ENCODE measurements at places on chromosomes 3 and 15. TPM values are rescaled to one million over a fixed set of nuclear protein-coding genes. Genes with fewer than 3 reads are reported as not detected.

DNA sequence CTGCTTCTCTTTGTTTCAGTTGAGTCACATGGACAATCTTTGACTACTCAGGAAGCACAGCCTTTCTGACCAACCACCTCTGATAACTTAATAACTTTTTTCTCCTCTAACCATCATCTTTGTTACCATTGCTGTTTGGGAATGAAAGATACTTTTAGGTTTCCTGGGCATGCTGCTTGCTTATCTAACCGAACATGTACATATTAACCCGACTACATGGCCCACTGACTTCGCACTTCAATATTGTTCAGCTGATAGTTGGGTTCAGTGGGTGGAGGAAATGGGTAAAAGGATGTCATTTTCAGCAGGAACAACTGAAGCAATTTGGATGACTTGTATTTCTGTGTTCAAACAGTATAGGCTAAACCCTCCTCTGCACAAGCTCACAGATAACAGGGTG lies 214.3 kb downstream of the SQOR start:
- no peak for DNase-seq

DNA sequence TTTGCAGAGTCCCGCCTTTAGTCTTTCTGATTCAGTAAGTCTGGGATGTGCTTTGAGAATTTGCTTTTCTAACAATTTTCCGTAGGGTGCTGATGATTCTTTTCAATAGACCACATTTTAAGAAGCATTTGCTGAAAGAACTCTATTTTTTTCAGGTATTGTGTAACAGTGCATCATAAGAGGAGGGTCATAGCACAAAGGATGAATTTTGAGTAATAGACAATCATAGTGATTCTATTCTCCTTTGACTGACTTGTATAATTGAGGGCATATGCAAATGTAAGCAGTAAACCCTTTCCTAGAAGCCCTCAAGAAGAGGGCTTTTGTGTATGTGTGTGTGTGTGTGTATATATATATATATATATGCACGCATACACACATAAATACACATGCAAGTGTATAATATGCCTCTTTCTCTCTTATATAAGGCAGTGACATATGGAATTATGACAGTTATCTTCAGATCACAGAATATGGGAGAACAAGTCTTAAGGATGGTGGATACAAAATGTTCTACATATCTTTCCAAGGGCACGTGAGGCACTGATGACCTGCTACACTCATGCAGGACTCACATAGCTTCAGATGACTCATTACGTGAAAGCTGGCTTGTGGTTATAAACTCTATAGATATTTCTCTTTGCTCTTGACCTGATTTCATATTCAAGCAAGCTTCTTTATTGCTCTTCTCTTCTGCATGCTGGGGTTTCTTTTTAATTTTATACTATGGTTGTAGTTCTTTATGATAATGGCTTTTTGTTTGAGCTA lies 6.5 kb upstream of the PLSCR1 start:
- peak; percentile 26 for DNase-seq

Gene GOLGA6B
- 0.10 TPM for total RNA-seq

DNA sequence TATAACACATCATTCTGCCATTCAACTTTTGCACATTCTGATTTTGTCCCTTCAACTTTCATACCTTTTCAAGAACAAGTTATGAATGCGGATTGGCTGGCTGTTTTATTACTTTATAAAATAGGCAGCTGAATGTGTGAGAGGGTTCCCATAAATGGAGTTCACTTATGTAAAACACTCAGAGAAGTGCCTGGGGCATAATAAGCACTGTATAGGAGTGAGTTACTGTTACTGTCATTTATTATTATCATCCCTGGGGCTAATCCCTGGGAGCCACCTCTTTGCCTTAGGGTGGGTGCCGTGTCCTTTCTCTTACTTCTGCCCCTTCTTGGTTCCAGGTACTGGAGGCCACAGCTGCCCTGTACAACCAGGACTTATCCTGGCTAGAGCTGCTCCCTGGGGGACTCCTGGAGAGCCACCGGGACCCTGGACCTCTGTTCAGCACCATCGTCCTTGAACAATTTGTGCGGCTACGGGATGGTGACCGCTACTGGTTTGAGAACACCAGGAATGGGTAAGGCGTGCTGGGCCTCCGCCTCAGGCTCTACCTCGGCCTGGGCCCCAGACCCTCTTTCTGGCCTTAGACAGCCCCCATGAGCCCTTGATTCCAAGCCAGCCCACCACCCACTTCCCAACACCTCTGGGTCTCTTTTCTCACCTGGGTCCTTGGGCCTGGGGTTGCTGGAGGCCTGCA lies 10.9 kb downstream of the DUOX1 start:
- DNase-seq, result no peak

GRCh38 chr3:4504340-4505261 lies 11.5 kb downstream of the ITPR1 start:
- no peak for DNase-seq

- no peak for DNase-seq
Measured at GRCh38 chr15:95091444-95091843, 860.1 kb downstream of the MCTP2 start.

Gene SLC28A1
- not detected for total RNA-seq

Gene DNAH12
- not detected for total RNA-seq

Gene CYP11A1
- total RNA-seq, result 0.57 TPM

All from HCT116 (cell line).